WTC11 (cell line): ENCODE measurements at places on chromosomes 12 and 14.

- DNase-seq, result peak; percentile 64
Observed at GRCh38 chr14:68977718-68978171, 1.4 kb downstream of the ACTN1 start.

GRCh38 chr14:39731912-39732311 is 299.7 kb upstream of the FBXO33 start:
- peak; percentile 35 for DNase-seq

DNA sequence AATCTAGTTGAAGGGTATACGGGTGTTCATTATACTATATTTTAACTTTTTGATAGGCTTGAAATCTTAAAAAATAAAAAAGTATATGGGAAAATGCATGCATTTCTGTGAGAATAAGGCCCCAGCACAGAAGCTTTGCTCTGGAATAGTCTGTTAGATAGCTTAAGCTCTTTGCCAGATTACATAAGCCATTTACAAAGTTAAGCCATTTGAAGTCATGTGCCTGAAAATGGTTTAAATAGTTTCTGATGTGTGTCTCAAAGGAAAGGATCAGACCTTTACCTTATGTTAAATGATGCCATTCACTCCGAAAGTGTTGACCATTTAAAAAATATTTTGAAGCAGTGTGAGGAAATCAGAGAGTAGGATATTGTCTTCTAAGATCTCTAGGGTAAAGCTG is 51.3 kb downstream of the WASHC4 start:
- no peak for DNase-seq

GRCh38 chr12:71558445-71558844 is 105.2 kb downstream of the ZFC3H1 start:
- no peak for DNase-seq

DNA sequence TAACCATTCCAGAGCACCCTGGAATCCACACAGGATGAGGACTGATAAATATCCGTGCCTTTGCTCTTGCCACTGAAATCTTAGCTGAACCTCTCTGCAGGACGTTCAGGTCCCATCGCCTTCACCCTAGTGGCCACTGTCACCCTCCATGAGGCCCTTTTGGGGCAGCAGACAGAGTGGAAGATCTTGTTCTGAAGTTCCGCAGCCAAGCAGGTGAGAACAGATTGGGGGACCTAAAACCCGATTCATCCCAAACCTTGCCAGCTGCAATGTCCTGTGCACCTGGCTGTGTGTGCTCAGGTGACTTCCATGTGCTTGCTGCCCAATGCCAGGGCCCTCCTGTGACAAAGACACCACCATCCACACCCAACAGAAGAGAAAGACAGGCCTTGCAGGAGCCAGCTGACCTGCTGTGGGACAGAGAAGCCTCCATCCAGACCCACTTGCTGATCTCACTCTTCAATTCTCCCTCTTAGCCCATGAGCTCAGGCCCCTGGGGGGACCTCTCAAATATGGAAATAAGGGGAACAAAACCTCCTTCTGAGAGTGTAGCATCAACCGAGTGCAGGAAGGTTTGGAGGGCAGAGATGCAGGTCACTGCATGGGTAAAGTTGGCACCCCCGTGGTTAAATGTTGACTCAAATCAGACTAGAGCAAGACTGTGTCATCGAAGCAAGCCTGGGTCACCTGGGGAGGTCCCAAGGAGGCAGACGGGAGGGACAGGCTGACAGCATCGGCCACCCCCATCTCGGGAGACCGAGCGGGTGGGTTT is 308.7 kb upstream of the DIO3 start:
- no peak for DNase-seq

DNA sequence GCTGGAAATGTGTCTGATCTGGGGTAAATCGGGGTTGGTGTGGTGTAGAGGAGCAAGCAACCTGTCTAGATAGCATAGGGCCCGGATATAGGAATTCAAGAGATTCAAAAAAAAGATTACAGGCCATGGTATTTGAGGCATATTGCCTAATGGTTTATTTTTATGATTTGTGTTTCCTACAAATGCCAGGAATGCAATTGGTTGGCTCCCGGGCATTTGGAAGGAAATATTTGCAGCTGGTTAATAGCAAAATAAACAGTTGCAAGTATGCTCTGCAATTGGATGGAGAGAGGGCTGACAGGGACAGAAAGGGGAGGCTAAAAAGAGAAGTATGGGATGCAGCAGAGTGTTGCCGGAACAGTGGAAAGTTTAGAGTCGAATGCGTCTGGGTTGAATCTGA is 315.6 kb upstream of the ATP2B1 start:
- no peak for DNase-seq

GRCh38 chr12:129002427-129002826 is 149.1 kb downstream of the GLT1D1 start:
- no peak for DNase-seq

GRCh38 chr14:106044949-106045596 is 518.7 kb downstream of the TMEM121 start:
- no peak for DNase-seq

- DNase-seq, result no peak
Observed at GRCh38 chr14:100786131-100786530, 39.8 kb upstream of the MEG3 start.
